ENCODE measurements at places on chromosomes 5 and 9.

- H3K36me3 ChIP-seq = peaks cover 56% of the 10 kb centered on the region
- DNase-seq = no peak
- H3K4me1 ChIP-seq = peaks cover 39% of the 10 kb centered on the region
- H3K27ac ChIP-seq = no peak overlapping the region
These were observed 75.0 kb downstream of the STK10 start for GRCh38 chr5:172113036-172113435.

GRCh38 chr9:37102486-37102885 is 17.9 kb upstream of the ZCCHC7 start:
- DNase-seq = no peak
- no peaks in the 10 kb centered on the region for H3K4me1 ChIP-seq
- no peaks in the 10 kb centered on the region for H3K36me3 ChIP-seq

DNA sequence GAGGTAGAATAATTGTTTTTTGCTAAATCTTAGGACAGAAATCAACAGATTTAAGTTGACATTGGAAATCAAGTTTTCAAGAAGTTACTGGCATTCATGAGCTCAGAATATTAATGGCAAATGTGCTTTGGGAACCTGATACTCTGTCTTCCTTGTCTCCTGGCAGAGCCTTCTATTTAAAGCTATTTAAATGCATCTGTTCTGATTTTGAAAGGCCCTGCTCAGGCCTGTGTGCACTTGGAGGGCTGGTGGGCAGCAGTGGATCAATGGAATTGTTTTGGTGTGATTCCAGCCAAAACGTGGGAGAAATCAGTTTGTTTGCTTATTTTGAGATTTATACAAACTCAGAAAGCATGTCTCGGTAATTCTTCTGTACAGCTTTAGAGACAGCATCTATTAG is 38.5 kb downstream of the FBXL7 start:
- no peak overlapping the region for H3K4me3 ChIP-seq
- H3K27me3 ChIP-seq = no peaks in the 10 kb centered on the region
- H3K27ac ChIP-seq = no peak overlapping the region
- H3K36me3 ChIP-seq = peaks cover 14% of the 10 kb centered on the region
- no peak for DNase-seq

DNA sequence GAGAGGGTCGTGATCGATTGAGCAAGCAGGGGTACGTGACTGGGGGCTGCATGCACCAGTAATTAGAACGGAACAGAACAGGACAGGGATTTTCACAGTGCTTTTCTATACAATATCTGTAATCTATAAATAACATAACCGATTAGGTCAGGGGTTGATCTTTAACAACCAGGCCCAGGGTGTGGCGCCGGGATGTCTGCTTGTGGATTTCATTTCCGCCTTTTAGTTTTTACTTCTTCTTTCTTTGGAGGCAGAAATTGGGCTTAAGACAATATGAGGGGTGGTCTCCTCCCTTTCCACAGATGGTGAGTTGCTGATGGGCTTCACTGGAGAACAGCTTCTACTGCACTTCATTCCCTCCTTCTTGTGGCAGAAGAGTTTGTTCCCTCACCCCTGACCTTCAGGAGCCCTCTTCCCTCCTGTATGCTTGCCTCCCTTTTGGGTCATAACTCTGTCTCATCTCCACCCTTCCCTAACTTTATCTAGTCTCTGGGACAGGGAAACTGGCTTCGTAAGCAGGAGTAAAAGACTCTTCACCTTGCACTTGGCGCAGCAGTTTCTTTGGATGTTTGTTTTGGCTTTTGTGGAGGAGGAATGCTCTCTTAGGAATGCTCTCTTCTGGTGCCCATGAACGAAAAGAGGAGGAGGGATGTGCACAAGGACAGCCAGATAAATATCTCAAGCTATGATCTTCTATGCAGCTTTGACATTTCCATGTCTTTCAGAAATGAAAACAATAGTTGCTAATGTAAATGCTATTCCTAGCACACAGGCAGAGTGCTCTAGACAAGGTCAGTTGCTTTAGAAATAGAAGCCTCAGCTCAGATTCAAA is 139.8 kb upstream of the RPS23 start:
- no peaks in the 10 kb centered on the region for H3K27me3 ChIP-seq
- H3K27ac ChIP-seq = no peak overlapping the region
- no peak for DNase-seq
- peaks cover 32% of the 10 kb centered on the region for H3K4me1 ChIP-seq
- no peak overlapping the region for H3K4me3 ChIP-seq
- H3K36me3 ChIP-seq = no peaks in the 10 kb centered on the region

GRCh38 chr5:109762821-109763220 is 73.1 kb downstream of the MAN2A1 start:
- H3K36me3 ChIP-seq = peaks cover 24% of the 10 kb centered on the region
- H3K27ac ChIP-seq = no peak overlapping the region
- DNase-seq = no peak
- H3K4me3 ChIP-seq = no peak overlapping the region
- H3K27me3 ChIP-seq = no peaks in the 10 kb centered on the region

DNA sequence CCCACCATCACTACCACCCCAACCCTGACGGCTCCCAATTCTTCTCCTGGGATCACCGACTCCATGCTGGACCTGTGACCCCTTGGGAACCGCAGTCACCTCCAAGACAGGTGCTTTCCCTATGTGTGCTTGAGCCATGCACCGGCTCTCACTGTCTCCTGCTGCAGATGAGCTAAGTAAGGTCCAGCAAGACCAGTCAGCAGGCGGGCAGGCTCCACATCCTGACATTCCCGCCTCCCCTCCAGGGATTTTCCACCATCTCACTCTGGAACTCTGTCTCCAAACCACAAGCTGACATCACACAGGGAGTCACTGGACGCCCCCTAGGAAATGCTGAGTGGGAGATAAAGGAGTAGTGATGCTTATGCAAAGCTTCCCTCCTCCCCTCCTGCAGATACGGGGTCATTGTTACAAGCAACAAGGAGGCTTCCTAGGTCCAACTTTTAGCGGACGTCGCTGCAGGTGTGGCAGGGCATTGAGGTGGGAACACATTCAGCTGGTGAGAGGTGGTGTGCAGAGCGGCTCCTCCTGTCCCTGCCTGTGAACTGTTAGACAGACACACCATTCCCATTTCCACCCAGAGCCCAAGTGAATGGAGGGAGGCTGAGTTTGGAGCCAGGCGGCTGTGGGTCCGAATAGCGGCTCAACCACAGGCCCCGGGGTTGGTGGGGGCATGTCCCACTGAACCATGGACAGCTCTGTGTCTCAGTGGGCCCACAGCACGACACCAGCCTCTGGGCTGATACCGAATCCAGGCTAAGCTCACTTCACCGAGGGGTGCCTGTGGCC is 129.2 kb upstream of the PHYKPL start:
- H3K27me3 ChIP-seq = no peaks in the 10 kb centered on the region
- H3K4me3 ChIP-seq = no peak overlapping the region
- H3K36me3 ChIP-seq = no peaks in the 10 kb centered on the region
- no peak overlapping the region for H3K27ac ChIP-seq
- H3K4me1 ChIP-seq = no peaks in the 10 kb centered on the region

DNA sequence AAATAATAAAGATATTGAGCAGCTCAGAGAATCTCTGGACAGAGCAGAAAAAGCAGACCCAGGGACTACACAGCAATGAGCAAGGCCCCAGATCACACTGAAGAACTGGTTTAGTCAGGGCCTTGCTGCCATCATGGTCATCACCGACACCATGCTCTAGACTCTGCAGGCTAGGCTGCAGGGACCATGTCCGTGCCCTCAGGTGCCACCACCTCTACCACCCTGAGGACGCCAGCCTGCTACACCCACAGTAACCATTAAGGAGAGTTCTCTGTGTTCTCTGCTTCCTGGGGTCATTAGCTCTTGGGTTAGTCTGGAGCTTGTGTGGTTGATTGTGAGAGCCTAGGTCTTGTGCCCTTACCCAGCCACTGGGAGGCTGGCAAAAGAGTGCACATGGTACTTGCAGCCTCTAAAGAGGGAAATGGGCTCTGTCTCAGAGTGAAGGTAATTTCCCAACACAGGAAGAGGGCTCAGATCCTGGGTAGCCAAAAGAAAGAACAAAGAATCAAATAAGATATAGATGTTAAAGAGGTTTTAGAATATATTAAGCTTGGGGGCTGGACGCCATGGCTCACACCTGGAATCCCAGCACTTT is 31.9 kb upstream of the JADE2 start:
- H3K4me1 ChIP-seq = no peaks in the 10 kb centered on the region
- H3K27me3 ChIP-seq = no peaks in the 10 kb centered on the region
- no peak for DNase-seq
- no peak overlapping the region for H3K27ac ChIP-seq

GRCh38 chr5:173328844-173329490 is 753 bp upstream of the STC2 start:
- H3K4me3 ChIP-seq = peak overlapping the region; percentile 46
- H3K36me3 ChIP-seq = peaks cover 12% of the 10 kb centered on the region
- H3K4me1 ChIP-seq = peaks cover 57% of the 10 kb centered on the region
- no peaks in the 10 kb centered on the region for H3K27me3 ChIP-seq
- H3K27ac ChIP-seq = no peak overlapping the region

DNA sequence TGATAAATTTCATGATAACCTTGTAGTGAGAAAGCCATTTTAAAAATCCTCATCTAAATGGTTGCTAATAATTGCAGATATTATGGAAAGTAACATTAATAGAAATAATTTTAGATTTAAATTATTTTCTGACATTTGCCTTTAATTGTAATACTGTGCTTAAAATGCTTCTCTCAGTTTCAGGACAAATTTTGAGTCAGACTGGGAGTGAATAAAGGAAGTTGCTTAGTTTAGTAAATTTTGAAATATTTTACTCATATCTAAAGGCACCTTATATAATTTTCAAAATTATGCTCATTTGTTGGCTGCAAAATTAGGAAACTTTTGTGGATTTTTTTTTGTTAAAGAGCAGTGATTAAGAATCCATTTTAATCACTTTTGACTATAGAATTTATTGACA is 93.8 kb downstream of the CSNK1G3 start:
- H3K27me3 ChIP-seq = no peaks in the 10 kb centered on the region
- peaks cover 7% of the 10 kb centered on the region for H3K36me3 ChIP-seq
- H3K4me3 ChIP-seq = no peak overlapping the region
- no peaks in the 10 kb centered on the region for H3K4me1 ChIP-seq
- no peak for DNase-seq

- DNase-seq = no peak
- H3K4me3 ChIP-seq = no peak overlapping the region
- no peaks in the 10 kb centered on the region for H3K27me3 ChIP-seq
These were observed 97.2 kb downstream of the TRIO start for GRCh38 chr5:14240359-14240758.

- peaks cover 4% of the 10 kb centered on the region for H3K4me1 ChIP-seq
- no peaks in the 10 kb centered on the region for H3K27me3 ChIP-seq
- no peaks in the 10 kb centered on the region for H3K36me3 ChIP-seq
- H3K27ac ChIP-seq = no peak overlapping the region
- DNase-seq = no peak
- H3K4me3 ChIP-seq = no peak overlapping the region
These were observed 33.5 kb downstream of the NAIF1 start for GRCh38 chr9:128033609-128034008.
